ENCODE measurements at places on chromosomes 11 and 22. TPM values are rescaled to one million over a fixed set of nuclear protein-coding genes. Genes with fewer than 3 reads are reported as not detected.
A peak's percentile ranks its signal among the peaks of the same experiment; 100 is the strongest.

ANKK1 gene
- total RNA-seq = not detected

GRCh38 chr11:115244758-115245157, 259.5 kb downstream of the CADM1 start:
- H3K4me1 ChIP-seq = no peaks in the 10 kb centered on the region
- no peaks in the 10 kb centered on the region for H3K36me3 ChIP-seq
- no peak overlapping the region for H3K4me3 ChIP-seq
- H3K27me3 ChIP-seq = peaks cover 35% of the 10 kb centered on the region

DNA sequence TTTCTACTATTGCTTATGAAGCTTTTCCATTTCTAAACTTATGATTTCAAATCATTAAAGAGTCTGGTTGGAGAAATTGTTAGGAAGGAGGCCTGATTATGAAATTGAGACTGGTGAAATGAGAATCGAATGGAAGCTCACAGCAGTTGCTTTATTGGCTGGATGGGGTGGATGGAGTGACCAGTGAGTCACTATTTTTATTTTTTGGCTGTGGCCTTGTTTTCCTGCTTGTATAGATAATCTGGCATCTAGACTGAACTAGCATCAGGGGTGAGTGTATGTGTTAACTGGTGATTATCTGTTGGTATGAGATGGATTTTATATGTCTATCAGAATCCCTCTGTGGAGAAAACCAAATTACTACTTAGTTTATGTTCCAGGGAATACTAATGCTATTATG, 36.2 kb downstream of the UVRAG start:
- no peak overlapping the region for H3K4me3 ChIP-seq
- H3K4me1 ChIP-seq = no peaks in the 10 kb centered on the region
- DNase-seq = no peak

TUBA8 gene
- total RNA-seq = 0.42 TPM

GRCh38 chr11:121023848-121024751, at the start of gene TBCEL:
TSS of gene TBCEL (plus strand) at chr11:121024102. CDS start at chr11:121045691, 21,589 bp downstream.
- H3K27me3 ChIP-seq = peaks cover 5% of the 10 kb centered on the region
- H3K36me3 ChIP-seq = no peaks in the 10 kb centered on the region
- peak; percentile 84 for DNase-seq

- no peaks in the 10 kb centered on the region for H3K27me3 ChIP-seq
- peaks cover 7% of the 10 kb centered on the region for H3K4me1 ChIP-seq
- H3K27ac ChIP-seq = no peak overlapping the region
- no peak for DNase-seq
- H3K36me3 ChIP-seq = peaks cover 22% of the 10 kb centered on the region
Observed at GRCh38 chr22:46800102-46800857, 37.8 kb downstream of the TBC1D22A start.

DNA sequence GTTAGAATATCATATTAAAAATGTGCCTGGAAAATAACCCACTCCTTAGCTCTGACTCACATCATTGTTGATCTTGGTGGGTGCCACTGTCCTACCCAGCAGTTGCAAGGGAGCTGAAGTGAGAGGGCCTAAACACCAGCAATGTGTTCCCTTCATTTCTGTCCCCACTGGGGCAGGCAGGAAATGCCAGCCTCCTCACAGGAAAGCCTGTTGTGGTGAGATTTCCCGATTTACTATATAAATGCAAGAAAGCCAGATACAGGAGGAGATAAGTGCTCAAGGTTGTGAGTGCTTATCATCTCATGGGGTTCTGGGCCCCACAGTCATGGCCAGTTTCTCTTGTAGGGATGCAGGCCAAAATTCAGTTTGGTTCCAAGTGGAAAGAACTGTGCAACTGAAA, 15.8 kb upstream of the FLI1 start:
- H3K4me1 ChIP-seq = peaks cover 11% of the 10 kb centered on the region
- H3K27me3 ChIP-seq = peaks cover 29% of the 10 kb centered on the region
- H3K4me3 ChIP-seq = no peak overlapping the region
- no peak overlapping the region for H3K27ac ChIP-seq

- peaks cover 6% of the 10 kb centered on the region for H3K36me3 ChIP-seq
- no peak overlapping the region for H3K4me3 ChIP-seq
- no peak overlapping the region for H3K27ac ChIP-seq
- no peak for DNase-seq
- peaks cover 18% of the 10 kb centered on the region for H3K4me1 ChIP-seq
Observed at GRCh38 chr22:17974087-17974486, 50.3 kb downstream of the MICAL3 start.

DNA sequence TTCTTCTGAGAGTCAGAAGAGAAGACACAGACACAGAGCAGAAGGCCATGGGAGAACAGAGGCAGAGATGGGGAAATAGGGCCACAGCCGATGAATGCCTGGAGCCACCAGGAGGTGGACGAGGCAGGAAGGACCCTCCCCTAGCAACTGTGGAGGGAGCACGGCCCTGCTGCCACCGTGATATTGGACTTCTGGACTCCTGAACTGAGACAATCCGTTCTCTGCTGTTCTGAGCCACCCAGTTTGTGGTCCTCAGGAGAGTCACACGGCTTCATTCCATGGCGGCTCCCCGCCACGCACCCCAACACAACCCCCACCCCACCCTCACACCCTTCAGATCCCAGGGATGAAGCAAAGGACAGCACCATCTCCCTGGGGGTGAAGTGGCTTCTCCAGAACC, 338.1 kb downstream of the CTTN start:
- DNase-seq = no peak
- no peak overlapping the region for H3K27ac ChIP-seq
- no peak overlapping the region for H3K4me3 ChIP-seq
- no peaks in the 10 kb centered on the region for H3K36me3 ChIP-seq
- H3K4me1 ChIP-seq = no peaks in the 10 kb centered on the region

GRCh38 chr22:36366291-36366708, 21.5 kb downstream of the MYH9 start:
- no peak for DNase-seq
- peak overlapping the region; percentile 32 for H3K4me3 ChIP-seq
- peak overlapping the region; percentile 85 for H3K27ac ChIP-seq
- H3K4me1 ChIP-seq = peaks cover 97% of the 10 kb centered on the region
- no peaks in the 10 kb centered on the region for H3K27me3 ChIP-seq

GRCh38 chr11:11416502-11416901, 63.5 kb upstream of the CSNK2A3 start:
- H3K27me3 ChIP-seq = peaks cover 22% of the 10 kb centered on the region
- H3K27ac ChIP-seq = no peak overlapping the region
- no peak overlapping the region for H3K4me3 ChIP-seq
- no peak for DNase-seq
- H3K4me1 ChIP-seq = peaks cover 4% of the 10 kb centered on the region

OR4P4 gene
- total RNA-seq = not detected

DNA sequence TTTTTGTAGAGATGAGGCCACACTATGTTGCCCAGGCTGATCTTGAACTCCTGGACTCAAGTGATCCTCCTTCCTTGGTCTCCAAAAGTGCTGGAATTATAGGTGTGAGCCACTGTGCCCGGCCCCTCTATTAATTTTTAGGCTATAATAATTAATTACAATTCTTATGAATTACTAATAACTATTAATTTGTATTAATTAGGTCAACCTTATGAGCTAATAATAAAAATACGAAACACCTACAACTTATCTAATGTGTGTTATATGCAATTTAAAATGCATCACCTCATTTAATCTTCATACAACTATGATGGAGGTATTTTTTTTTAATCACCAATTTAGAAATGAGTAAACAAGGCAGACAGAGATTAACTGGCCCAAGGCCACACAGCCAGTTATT, 26.2 kb downstream of the LRP4 start:
- no peaks in the 10 kb centered on the region for H3K36me3 ChIP-seq
- peaks cover 6% of the 10 kb centered on the region for H3K27me3 ChIP-seq

GLYAT gene
- not detected for total RNA-seq

DNA sequence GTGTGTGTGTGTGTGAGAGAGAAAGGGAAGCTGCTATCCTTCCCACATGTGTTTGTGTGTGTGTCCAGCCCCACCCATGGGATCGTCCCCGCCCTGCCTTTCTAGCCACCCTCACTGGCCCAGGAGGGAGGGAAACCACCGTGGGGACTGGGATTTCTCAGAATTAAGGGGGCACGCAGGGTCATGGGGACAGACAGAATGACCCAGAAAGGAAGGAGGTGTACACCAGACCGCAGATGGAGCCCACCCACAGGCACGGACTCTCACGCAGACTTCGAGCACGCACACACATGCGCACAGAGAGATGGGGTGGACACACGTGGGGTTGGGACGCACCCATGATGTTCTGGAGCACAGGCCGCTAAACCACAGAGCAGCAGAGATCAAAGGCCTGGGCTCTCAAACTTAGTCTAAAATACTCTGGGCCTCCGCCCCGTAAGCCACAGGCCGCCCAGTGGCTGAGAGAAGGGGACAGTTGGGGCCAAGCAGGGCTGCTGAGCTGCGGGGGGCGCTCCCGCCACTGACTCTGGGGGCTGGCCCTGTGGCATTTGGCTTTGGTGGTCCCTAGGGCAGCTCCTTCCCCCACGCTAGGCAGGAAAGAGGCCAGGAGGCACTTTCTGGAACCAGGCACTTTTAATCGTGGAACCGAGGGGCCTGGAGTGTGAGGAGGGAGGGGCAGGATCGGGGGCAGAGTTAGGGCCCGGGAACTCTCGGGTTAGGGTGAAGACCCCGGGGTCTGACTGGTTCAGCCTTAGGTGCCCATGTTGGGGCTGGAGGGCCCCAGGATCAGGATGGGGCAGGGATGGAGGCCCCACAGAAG, 1.5 kb downstream of the IFITM5 start:
- peaks cover 37% of the 10 kb centered on the region for H3K4me1 ChIP-seq
- peak overlapping the region; percentile 86 for H3K27ac ChIP-seq
- peak overlapping the region; percentile 45 for H3K4me3 ChIP-seq
- H3K27me3 ChIP-seq = peaks cover 18% of the 10 kb centered on the region
- DNase-seq = peak; percentile 90

GRCh38 chr11:64124147-64124546, 41.8 kb downstream of the MACROD1 start:
- H3K27me3 ChIP-seq = no peaks in the 10 kb centered on the region
- H3K36me3 ChIP-seq = no peaks in the 10 kb centered on the region

DNA sequence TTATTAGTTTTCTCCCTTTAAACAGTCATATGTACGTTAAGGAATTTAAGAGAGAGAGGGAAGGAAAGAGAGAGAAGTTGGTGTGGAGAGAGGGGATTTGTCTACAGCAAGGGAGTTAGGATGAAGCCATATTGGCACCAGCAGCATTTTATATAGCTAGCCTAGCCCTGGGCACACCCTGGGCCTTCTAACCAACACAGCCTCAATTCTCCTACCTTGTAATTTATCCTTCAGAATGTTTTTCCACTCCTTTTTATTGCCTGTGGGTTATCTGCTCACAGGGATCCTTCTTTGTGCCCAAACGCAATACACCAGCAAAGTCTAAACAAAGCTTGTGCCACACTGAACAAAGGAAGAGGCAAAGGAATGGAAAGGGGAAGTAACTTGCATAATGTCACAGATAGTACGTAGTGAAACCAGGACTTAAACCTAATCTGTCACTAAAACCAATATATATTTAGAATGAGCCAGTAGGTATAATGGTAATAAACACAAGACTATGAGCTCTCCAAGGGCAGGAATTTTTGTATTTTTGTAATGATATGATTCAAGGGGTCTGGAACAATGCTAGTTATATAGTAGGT, 613.8 kb upstream of the TENM4 start:
- no peaks in the 10 kb centered on the region for H3K27me3 ChIP-seq
- H3K4me3 ChIP-seq = no peak overlapping the region
- H3K27ac ChIP-seq = no peak overlapping the region
- no peaks in the 10 kb centered on the region for H3K4me1 ChIP-seq
- H3K36me3 ChIP-seq = no peaks in the 10 kb centered on the region

OR51B2 gene
- total RNA-seq = not detected

TENM4 gene
- total RNA-seq = not detected

DNA sequence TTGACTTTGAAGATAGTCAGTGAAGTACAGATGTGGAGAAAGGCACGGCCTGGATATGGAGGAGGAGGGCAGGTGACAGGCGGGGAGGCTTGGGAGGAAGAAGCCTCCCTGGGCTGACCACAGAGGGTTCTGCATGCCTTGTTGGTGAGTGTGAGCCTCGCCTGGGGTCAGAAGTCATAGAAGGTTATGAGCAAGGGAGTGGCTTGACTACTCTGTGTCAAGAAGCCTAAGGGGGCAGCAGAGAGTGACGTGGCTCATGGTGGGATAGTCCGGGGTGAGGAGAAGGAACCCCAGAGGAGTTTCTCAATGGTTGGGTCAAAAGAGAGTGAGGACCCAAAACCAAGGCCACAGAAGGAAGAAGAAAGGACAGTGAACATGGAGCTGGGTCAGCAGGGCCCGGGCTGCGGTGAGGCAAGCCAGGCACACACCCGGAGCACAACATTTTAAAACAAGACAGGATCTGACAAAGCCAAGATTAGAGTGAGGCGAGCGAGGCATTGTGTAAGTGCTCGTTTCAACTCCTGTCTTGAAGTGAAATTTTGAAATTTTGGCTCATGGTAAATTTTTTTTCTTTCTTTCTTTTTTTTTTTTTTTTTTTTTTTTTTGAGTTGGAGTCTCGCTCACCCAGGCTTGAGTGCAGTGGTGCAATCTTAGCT, 31.9 kb downstream of the PDGFB start:
- no peak overlapping the region for H3K27ac ChIP-seq
- H3K4me1 ChIP-seq = no peaks in the 10 kb centered on the region
- no peak for DNase-seq
- H3K4me3 ChIP-seq = no peak overlapping the region

GRCh38 chr11:19843079-19843478, 130.4 kb downstream of the NAV2 start:
- no peak for DNase-seq
- no peak overlapping the region for H3K4me3 ChIP-seq
- H3K36me3 ChIP-seq = no peaks in the 10 kb centered on the region
- H3K27me3 ChIP-seq = peaks cover 6% of the 10 kb centered on the region

DNA sequence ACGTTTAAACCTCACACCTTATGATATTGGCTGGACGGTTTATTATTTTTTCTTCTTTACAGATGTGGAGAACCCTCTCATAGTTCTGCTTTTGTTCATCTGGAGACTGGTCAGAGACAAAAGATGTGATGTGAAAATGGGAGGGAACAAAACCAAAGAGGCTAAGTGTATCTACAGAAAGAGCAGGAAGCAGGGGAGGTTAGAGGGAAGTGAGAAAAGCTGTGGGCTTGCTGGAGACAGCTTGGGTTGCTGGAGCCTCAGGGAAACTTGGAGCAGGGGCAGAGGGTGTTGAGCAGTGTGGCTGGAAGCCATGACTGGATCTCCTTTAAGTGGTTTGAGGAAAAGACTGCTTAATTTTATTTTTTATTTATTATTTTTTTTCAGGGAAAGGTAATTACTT, 79.0 kb upstream of the SNX19 start:
- no peaks in the 10 kb centered on the region for H3K4me1 ChIP-seq
- H3K27ac ChIP-seq = no peak overlapping the region
- H3K27me3 ChIP-seq = no peaks in the 10 kb centered on the region
- DNase-seq = no peak

DDIAS gene
- total RNA-seq = 16.2 TPM

DNA sequence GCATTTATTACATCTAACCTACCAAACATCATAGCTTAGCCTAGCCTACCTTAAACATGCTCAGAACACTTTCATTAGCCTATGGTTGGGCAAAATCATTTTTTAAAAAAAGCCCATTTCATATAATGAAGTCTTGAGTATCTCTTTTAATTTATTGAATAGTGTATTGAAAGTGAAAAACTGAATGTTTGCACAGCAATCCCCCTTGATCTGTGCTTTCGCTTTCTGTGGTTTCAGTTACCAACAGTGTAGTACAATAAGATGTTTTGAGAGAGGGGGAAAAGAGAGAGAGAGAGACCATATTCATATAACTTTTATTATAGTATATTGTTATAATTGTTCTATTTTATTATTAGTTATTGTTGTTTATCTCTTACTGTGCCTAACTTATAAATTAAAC, 8.4 kb upstream of the MAP6 start:
- peaks cover 4% of the 10 kb centered on the region for H3K36me3 ChIP-seq
- peaks cover 46% of the 10 kb centered on the region for H3K27me3 ChIP-seq
- no peak overlapping the region for H3K4me3 ChIP-seq
- peaks cover 17% of the 10 kb centered on the region for H3K4me1 ChIP-seq
- H3K27ac ChIP-seq = no peak overlapping the region
- no peak for DNase-seq

GALNT18 gene
- total RNA-seq = 0.32 TPM

TTC36 gene
- 0.66 TPM for total RNA-seq
